T-helper 22 cell (primary cell): ENCODE measurements at places on chromosomes 6 and 20.

DNA sequence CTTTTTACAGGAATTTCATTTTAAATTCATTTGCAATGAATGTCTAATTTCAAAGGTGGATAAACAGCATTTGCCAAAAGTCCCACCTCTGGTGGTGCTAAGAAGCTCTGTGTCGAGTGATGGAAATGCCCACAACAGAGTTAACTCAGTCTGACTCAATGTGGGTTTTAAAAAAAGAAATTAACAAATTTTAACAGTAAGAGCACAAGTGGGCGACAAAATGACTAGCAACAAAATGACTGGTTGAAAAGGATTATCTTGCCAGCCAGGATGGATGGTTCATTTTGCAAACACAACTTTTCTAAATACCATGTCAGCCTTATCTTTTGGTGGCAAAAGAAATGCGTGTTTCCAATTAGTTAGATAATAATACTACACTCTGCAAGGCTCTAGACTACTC, 14.3 kb upstream of the TAGAP start:
- DNase-seq = no peak

DNA sequence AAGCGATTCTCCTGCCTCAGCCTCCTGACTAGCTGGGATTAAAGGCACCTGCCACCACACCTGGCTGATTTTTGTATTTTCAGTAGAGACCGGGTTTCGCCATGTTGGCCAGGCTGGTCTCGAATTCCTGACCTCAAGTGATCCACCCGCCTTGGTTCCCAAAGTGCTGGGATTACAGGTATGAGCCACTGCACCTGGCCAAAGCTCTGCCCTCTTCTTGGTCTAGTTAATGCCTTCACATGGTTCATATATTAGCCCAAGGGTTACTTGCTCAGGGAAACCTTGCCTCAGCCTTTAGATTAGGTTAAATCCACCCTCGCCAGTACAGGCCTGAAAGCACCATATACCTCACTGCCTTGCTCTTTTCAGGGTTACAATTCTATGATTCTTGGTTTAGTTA, 26.1 kb downstream of the TSHZ2 start:
- DNase-seq = no peak

DNA sequence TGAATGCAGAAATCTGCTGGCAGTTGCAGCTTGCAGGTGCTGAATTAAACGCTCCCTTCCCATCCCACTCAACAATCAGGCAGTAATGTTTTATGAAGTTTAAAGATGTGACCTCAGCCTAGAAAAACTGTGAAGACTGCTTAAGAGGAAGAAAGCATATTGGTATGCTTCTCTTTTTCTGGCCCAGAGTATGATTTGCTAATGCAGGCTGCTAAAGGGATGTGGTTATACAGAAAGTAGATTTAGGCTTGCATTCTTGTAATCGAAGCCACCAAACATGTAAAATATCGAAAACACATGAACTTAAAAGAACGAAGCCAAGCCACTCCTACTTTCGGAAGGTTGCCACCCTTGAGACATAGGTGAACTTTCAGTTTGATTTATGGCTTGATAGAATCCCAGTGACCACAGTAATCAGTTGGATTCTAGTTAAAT, 40.7 kb downstream of the MAP3K5 start:
- DNase-seq = no peak

GRCh38 chr20:36277546-36277945, 28.6 kb upstream of the DLGAP4 start:
- no peak for DNase-seq

GRCh38 chr20:20367575-20368417, at the start of gene INSM1:
TSS of gene INSM1 (plus strand) at chr20:20368104. CDS start at chr20:20368268, 164 bp downstream.
- no peak for DNase-seq

- no peak for DNase-seq
These were observed 651 bp upstream of the BLTP3A start for GRCh38 chr6:34791164-34791700.

DNA sequence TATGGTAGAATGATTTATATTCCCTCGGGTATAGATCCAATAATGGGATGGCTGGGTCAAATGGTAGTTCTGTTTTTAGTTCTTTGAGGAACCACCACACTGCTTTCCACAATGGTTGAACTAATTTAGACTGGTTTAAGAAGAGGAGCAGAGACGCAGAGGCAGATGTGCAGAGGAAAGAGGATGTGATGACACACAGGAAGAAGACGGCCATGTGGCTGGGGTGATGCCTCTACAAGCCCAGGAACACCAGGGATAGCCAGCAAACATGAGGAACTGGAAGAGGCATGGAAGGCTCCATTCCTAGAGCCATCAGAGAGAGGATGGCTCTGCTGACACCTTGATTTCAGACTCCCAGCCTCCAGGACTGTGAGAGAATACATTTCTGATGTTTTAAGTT, 218.3 kb upstream of the DTNBP1 start:
- DNase-seq = no peak
